ENCODE measurements at places on chromosomes 1 and 21. TPM values are rescaled to one million over a fixed set of nuclear protein-coding genes. Genes with fewer than 3 reads are reported as not detected.
A peak's percentile ranks its signal among the peaks of the same experiment; 100 is the strongest.

Gene GCSAML
- 0.42 TPM for total RNA-seq

Gene AGO1
- total RNA-seq = 34.0 TPM

Gene PIGV
- 9.2 TPM for total RNA-seq

Gene PFKL
- 61.5 TPM for total RNA-seq

Gene OR2T29
- total RNA-seq = not detected

Gene DCAF6
- 45.4 TPM for total RNA-seq

Gene GNPAT
- 29.0 TPM for total RNA-seq

Gene SYPL2
- 0.31 TPM for total RNA-seq

Gene DAP3
- total RNA-seq = 61.4 TPM

GRCh38 chr1:94949681-94950661 lies 23.1 kb upstream of the CNN3 start:
- no peak for DNase-seq

- no peak for DNase-seq
Observed at GRCh38 chr1:175498002-175498401, 245.4 kb downstream of the TNR start.

DNA sequence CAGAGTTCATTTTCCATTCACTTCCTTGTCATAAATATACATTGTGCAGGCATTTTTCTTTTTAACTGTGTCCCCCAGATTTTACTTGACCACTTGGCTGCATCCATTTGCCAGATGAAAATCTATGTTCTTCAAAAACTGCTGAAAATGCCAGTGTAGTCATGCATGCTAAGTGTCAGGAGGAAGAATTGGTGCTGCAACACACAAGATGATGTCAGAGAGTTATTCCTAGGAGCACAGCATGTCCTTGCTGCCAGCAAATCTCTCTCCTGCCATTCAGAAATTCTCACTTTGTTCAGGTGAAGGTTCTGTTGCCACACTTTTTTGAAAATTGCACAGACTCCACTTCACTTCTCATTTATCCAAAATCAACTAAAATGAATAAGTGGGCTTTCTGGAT lies 106.4 kb upstream of the MAGI3 start:
- no peak for DNase-seq

GRCh38 chr1:101389547-101389929 lies 152.7 kb downstream of the S1PR1 start:
- DNase-seq = no peak

DNA sequence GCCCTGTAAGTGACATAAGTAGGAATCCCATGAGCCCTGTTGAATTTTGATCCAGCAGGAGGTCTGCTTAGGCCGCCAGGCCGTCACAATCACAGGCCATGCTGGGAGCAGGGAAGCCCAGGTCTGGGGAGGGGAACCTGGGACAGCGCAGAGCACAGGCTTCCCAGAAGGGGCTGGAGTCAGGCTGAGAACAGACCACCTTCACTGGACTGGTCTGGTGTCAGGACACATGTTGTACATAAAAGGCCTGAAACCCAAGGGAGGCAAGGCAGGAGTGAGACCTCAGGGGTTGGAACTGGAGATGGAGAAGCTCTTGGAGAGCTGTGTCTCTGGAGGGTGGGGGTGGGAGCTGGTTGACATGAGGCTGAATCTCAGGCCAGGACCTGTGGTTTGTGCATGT lies 63.3 kb upstream of the ARTN start:
- DNase-seq = no peak

DNA sequence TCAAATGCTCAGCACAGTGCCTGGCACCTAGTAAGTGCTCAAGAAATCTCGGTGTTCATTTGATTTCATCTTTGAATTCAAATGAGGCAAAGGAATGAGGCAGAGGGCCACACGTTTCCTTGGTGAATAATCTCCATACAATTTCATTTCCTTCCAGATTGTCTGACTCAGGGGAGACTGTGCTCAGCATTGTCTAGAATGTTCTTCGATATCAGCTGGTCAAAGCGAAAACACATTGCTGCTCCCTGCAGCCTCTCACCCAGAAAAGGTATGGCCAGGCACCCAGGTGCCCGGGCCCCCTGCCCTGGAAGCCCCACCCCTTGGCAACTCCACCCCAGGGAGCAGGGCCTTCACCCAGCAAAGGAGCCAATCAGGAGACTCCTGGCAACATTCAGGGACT lies 55.8 kb downstream of the FBXO2 start:
- DNase-seq = no peak

- DNase-seq = no peak
Observed at GRCh38 chr1:161739865-161740566, 9.6 kb upstream of the DUSP12 start.

DNA sequence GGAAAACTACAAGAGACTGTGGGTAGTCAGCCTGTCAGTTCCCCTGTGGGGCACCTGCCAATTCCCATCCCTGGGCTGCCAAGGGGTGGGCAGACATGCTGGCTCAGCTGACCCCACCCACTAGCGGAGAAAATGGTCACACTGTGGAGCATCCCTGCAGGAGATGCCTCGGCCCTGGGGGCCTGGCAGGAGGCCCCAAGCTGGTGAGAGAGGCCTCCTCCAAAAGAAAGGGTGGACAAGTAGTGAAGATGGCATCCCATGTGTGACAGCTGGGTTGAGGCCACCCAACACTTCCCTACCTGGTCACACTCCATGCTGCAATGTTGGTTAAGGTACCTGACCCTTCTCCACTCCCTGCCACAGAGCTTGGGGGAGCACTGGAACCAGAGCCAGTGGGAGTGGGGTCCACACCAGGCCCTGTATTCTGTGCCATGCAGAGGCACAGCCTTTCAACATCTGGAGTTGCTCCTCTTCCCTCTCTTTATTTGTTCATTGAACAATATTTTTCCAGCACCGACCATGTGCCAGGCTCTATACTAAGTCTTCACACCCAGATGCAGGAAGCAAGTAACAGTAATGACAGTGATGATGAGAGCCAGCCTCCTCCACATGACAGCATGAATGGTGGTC lies 59.5 kb downstream of the KLHDC7A start:
- DNase-seq = no peak

GRCh38 chr1:196071447-196071846 lies 536.8 kb downstream of the KCNT2 start:
- DNase-seq = no peak

DNA sequence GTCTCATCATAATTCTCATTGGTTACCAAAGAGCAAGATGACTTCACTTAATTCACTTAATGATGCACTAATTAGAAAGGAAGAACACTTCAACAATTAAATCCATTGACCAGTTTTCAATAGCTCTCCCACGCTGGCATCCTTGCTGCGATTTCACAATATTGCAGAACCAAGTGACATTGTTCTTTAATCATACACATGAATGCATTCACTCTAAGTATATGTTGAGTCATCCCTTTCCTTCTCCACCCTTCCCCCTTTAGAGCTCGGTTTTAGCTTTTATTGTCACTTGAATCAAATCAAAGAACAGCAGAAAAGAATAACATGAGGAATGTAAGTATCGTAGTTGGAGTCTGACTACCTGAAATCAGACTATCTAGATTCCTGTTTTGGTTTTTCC lies 233.6 kb upstream of the FMN2 start:
- DNase-seq = no peak

DNA sequence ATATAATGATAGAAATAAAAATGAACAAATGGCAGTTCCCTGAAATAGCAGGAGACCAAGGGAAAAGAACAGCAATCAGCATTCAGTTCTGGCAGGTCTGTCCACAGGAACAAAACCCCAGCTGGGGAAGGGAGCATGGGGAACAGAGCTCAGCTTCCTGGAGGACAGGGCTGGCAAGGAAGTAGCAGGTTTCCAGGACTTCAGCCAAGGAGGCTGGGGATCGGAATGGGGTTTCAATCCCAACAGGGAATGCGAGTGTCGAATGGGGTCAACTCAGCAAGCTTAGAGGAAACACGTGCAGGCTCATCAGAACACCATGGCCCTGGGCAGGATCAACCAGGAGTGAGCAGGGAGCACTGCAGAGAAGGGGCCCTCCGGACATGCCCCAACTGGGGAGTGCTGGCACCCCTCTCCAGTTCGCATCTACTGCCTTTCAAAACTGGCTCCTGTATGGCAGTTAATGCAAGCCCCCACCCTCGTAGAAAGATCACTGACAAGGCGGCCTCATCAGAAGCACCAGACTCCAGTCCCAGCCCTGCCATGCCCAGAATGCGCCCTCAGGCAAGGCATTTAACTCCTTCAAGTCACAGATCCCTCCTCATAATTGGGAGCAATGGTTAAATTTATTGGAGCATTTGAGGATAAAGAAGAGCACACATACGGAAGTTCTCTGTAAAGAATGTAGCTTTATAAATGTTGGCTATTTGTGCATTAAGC lies 72.4 kb downstream of the SEC16B start:
- DNase-seq = no peak

DNA sequence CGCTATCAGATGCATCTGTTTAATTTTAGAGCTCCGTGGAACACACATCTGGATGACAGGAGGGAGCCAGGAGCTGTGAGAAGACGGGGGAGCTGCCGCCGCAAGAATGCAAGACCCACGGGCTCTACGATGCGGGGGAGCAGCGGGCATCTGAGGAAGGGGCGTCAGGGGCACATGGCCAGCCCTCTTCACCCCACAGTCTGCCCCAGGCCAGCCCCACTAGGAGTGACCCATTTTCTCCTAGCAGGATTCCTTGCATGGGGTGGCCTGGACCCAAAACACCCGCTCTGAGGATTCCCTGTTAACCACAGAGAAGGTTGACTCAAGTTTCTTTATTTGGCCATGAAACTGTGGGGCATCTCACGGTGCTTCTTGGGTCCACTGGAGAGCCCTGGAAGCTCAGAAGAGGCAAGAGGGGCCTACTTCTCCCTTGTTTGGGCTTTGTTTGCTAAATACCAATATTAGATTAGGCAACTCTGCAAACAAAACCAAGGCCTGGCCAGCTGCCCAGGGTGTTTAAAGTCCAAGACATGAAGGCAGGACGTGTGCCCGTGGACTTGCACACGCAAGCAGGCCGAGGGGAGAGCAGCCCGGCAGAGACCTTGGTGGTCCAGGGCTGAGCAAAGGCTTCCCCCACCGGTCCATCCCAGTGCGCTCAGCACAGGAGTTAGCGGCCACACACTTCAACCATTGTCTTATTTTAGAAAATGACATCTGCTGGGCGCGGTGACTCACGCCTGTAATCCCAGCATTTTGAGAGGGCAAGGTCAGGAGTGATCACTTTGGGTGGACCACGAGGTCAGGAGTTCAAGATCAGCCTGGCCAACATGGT lies 89.8 kb downstream of the DHRS3 start:
- peak; percentile 80 for DNase-seq

DNA sequence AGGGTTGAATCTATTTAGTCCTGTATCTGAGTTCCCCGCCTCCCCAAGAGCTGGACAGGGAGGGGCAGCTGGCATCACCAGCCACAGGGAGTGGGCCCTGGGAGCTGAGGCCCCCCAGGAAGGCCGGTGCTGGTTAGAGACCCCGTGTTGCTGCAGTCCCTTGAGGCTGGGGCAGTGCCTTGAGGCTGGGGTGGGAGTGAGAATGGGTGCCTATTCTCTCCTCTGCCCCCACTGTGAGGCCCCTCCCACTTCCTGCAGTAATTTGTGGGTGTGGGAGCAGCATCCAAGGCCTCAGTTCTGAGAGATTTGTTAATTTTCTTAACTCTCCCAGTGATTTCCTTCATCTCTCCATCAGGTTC lies 2.5 kb upstream of the TRAPPC3 start:
- DNase-seq = no peak

- peak; percentile 60 for DNase-seq
Observed at GRCh38 chr1:230797942-230798365, 50.8 kb downstream of the CAPN9 start.

DNA sequence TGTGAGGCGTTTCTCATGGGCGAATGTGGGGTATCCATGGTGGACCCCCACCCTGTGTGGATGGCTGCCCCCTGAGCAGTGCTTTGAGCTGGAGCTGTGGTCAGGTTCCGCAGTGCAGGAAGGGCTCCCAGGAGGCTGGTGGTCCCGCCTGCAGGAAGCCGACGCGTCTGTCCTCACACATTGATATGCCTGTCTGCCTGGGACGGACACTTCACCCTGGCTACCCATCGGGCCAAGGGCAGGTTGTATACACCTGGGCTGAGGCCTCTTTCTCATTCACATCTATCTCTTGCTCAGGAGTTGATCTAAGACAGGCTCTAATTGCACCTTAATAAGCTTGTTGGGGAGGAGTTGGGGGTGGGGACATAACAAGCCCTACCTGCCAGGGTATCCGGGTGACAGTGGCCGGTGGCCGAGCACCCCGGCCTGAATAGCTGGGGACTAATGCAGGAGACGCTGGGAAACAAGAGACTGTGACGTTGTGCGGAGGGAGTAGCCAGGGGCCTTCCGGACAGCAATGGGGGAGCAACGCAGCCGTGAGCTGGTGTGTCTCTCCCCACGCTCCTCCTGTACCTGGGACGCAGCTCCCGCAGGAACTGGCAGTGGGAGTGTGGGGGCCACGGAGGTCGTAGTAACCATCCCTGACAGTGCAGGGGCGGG lies 21.7 kb downstream of the PDXK start:
- DNase-seq = peak; percentile 70

- peak; percentile 78 for DNase-seq
Observed at GRCh38 chr1:27099135-27099586, 55.8 kb downstream of the SLC9A1 start.

- DNase-seq = no peak
Observed at GRCh38 chr1:31765516-31765915, 1.4 kb upstream of the ADGRB2 start.

- DNase-seq = no peak
Observed at GRCh38 chr1:24203404-24203803, 16.3 kb upstream of the IFNLR1 start.

DNA sequence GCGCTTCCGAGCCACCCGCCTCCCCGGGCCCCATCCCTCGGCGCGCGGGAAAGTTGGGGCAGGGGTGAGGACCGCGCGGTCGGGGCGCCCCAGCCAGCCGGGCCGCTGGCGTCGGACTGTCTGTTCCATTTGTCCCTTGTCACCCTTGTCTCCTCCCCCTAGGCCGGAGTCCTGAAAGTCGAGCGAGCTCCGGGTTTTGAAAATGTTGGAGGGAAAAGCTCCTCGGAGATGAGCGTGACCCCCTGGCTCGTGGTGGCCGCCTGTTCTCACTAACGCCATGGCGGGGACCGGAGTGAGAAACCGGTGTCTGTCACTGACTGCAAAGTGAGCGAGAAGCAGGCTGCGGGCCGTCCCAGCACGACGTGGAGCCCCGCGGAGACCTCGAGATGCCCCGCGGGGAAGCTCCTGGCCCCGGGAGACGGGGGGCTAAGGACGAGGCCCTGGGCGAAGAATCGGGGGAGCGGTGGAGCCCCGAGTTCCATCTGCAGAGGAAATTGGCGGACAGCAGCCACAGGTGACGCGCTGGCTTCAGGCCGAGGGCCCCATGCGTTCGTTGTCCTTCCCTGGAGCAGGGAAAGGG lies 491 bp downstream of the PER3 start:
- DNase-seq = peak; percentile 65

DNA sequence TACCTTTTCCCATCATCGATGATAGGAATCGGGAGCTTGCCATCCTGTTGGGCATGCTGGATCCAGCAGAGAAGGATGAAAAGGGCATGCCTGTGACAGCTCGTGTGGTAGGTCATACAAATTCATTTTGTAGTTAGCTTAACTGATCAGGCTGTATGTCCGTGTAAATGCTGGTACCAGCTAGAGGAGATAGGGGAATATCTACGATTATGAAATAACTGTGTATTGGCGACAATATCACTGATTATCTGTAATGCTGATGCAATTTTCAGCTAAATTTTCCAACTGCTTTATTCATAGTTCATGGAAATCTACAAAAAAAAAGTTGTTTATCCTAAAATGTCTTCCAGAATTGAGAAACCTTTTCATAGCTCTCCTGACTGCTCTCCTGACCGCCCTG lies 8.3 kb downstream of the PRDX6 start:
- no peak for DNase-seq

GRCh38 chr1:113929750-113930498 lies 800 bp downstream of the HIPK1 start:
- DNase-seq = peak; percentile 33

- no peak for DNase-seq
Observed at GRCh38 chr1:116457946-116458604, 85.0 kb downstream of the ATP1A1 start.

GRCh38 chr1:45957684-45958083 lies 154.3 kb downstream of the MAST2 start:
- DNase-seq = no peak
